ENCODE measurements at places on chromosomes 3 and 15.

- DNase-seq = no peak
These were observed 91.1 kb downstream of the MINAR1 start for GRCh38 chr15:79523266-79523665.

DNA sequence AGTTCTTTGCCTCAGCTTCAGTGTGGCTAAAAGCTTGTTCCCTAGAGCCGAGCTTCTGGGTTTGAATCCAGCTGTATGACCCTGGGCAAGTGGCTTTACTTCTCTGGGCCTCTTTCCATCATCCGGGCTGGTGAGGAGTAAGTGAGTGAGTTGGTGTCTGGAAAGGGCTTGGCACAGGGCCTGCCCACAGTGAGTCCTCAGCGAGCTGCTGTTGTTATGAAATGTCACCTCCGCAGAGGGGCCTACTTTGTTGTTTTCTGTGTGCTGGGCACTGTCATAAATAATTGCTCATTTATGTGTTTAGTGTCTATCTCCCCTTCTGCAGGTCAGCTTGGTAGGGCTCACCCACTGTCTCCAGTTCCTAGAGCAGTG lies 31.7 kb downstream of the SLC6A6 start:
- no peak for DNase-seq

DNA sequence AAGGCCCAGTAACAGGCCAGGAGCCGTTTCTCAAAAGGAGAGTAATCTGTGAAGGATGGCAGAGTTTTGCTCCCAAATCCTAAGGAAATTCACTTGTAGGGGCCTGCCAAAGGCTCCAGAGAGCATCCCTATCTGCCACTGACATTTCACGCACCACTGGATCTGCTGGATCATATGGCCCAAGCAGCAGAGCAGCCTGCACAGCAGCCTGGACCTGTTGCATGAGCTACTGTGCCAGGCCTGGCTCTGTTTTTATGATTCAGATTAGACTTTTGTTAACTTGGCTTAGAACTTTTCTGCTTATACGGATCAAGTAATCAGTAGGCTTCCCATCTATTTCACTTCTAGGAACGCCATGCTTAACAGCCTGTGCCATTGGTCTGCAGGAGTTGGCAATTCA lies 70.7 kb downstream of the CHRD start:
- DNase-seq = no peak

- no peak for DNase-seq
These were observed 44.6 kb downstream of the NR2C2 start for GRCh38 chr3:14991818-14992612.

- no peak for DNase-seq
These were observed 3.1 kb downstream of the OXSR1 start for GRCh38 chr3:38168151-38169026.

DNA sequence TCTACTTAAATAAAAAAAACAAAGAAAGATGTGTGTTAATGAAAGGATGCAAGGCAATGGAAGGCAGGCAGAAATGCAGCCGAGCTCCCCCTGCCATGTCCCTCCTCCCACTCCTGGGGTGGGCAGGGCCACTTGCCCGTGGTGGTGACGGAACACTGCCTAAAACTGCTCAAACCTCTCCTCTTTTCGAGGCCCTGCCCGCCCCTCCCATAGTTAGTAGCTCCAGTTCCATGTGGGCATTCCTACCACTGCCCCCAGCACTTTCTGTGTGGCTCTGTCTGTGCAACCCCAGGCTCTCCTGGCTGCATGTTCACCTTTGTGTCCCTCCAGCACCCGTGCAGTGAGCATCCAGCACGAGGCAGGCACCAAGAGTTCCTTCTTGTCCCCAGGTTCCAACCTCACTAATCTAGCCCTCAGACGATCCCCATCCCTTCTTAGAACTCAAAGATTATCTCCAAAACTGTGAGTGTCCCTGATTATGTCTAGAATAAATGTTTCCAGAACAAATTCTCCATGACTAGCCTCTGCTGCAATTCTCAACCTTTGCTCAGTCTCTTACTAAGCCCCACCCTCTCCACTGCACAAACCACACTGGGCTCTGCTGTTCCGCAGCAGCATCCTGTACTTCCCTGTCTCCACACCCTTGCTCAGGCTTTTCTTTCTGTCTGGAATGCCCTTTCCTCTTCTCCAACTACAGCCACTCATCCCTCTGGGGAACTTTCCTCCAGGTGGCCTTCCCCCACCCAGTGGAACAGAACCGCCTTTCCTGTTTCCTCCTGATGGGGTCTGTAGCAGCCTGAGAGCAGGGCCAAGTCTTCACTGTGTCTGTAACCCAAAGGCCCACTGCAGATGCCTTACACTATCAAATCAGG lies 32.6 kb upstream of the SPTBN5 start:
- no peak for DNase-seq

GRCh38 chr15:48695827-48696573 lies 50.5 kb upstream of the FBN1 start:
- no peak for DNase-seq

DNA sequence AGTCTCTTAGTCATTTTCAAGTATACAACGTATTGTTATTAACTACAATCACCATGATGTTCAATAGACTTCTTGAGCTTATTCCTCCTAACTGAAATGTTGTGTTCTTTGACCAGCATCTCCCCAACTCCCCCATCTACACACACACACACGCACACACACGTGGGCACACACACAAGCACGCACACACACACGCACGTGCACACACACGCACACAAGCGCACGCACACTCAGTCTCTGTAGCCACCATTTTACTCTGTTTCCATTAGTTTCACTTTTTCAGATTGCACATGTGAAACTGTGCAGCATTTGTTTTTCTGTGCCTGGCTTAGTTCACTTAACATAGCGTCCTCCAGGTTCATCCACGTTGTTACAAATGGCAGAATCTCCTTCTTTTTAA lies 247.0 kb downstream of the XXYLT1 start:
- no peak for DNase-seq

DNA sequence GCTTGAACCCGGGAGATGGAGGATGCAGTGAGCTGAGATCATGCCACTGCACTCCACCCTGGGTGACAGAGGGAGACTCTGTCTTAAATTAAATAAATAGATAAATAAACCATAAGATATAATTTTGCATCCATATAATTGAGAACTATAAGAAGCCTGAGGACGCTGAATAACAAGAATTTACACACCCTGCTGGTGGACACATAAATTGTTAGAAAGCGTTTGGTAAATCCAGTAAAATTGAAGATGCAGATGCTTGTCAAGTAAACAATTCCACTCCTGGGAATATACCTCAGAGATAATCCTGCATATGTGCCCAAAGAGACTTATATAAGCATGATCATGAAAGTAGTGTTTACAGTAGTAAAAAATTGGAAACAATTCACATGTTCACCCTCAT lies 41.7 kb downstream of the TTC23 start:
- no peak for DNase-seq

DNA sequence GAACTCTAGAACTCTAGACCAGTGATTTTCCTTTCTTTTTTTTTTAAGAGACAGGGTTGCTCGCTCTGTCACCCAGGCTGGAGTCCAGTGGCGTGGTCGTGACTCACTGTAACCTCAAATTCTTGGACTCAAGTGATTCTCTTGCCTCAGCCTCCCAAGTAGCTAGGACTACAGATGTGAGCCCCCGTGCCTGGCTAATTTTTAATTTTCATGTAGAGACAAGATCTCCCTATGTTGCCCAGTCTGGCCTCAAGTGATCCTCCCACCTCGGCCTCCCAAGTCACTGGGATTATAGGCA lies 359.6 kb downstream of the SHQ1 start:
- no peak for DNase-seq

DNA sequence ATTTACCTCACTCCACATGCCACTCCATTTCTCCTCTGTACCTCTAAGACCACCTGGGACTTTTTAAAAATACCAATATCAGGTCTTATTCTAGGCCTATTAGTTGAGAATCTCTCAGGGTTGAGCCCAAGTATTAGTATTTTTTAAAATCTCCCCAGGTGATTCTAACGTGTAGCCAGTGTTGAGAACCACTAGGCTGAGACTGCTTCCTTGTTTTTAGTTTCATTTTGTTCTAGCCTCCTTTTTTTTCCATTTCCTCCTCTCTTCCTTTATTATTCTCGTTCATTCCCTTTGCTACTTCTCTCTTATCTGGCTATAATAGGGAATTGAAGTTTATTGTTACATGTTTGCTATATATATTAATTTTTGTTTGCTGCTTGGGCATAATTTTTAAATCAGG lies 217.8 kb upstream of the CD96 start:
- no peak for DNase-seq

GRCh38 chr3:23264413-23264812 lies 61.3 kb downstream of the UBE2E2 start:
- DNase-seq = no peak

- DNase-seq = no peak
These were observed 57.9 kb upstream of the PSMD6 start for GRCh38 chr3:64081235-64081630.

DNA sequence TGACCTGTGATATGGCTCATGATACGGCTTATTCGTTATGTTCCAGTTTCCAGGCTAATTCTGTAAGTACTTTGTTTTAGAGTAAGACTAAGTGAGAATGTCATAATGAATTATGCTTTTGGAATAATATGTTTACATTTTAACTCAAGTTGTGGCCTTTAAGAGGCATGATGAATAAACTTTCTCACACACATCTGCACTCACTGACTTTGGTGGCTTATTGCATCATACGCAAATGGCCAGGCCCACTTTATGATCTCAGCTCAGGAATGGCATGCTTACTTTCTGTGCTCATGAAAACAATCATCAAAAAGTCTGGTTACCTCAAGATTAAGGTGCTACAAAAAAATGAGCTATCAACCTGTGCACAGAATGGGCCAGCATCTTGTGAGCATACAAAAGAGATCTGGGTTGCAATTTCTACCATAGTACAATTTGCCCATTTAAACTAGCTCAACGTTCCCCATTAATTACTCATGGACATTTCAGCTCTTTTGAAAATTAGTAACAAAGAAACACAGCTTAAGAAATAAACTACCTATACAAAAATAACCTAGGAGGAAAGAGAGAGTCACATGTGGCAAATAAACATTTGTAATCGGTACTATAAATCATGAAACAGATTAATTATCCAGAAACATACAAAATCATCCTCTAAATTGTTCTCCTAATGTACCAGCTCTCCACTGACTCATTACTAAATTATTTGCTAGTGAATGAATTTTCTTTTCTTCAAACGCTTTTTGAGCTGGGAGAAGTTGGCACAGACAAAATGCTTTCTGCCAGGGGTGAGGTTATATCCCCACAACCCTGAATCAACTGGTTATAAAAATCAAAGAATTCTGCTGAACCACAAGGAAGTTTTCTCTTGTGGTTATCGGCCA lies 439.0 kb upstream of the ADAMTS9 start:
- no peak for DNase-seq

DNA sequence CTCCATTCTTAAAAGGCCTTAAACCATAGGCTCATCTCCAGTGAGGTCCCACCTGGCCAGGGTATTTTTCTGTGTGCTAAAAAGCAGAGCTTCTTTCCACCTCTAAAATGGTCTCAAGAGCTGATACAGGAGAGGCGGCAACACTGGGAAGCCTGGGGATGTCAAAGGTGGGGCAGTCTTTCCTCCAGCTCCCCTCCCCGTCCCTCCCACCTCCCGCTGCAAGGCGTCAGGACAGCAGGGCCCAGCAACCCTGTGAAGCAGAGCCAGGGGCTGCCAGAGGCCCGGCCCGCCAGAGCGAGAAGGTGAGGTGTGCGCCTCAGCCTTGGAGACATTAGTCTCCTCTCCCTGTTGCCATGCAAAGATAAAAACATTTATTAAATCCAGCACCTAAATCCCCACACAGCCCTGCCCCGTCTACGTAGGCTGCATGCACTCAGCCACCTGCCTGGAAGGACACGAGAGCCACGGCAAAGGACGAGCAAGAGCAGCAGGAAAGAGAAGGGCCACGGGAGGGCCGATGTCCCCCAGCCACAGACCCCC lies 75.6 kb downstream of the FAM174B start:
- DNase-seq = no peak

GRCh38 chr15:89863918-89864317 lies 29.9 kb downstream of the AP3S2 start:
- no peak for DNase-seq

GRCh38 chr15:29560896-29561295 lies 261.4 kb downstream of the TJP1 start:
- DNase-seq = no peak

DNA sequence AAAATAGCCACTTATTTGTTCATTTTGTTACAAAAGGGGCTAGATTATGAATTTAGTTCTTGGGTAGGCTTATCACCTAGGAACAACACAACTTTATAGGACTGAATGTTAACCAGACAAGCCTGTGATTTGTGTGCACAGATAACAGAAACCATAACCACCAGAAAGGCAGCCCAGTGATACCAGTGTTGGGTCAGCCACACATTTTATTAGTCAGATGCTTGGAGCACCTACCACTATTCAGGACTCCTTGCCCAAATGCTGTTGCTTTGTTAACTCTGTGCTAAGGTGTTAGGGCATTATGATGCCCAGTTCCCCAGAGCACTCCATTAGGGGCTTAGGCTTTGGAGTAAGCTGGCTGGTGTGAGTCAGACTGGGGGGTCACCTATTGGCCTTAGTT lies 22.5 kb downstream of the PLCL2 start:
- no peak for DNase-seq

Data from stimulated activated CD4-positive, alpha-beta T cell treated with anti-CD3 and anti-CD28 coated beads, Interleukin-4, amount 100 ng/mL, for 24 hours (primary cell).